ENCODE measurements at places on chromosomes 6 and 20. TPM values are rescaled to one million over a fixed set of nuclear protein-coding genes. Genes with fewer than 3 reads are reported as not detected.

Gene PRDM13
- not detected for total RNA-seq

Gene DEFB124
- not detected for total RNA-seq

DNA sequence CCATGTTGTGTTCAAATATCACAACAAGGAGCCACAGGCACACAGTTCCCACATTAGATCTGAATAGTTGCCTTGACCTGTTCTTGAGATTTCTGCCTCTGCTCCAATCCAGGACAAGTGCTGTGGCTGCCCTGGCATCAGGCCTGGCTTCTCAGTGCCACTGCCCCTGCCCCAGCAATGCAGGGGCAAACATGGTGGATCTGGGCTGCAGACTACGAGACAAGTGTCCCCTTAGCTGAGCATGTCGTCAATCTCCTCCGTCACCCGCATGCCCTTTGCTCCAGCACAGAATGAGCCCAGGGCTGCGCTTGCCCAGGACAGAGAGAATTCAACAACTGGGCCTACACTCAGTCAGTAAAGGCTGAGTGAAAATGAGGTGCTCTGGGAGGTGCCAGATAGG lies 201.6 kb downstream of the SYNDIG1 start:
- no peak overlapping the region for H3K4me3 ChIP-seq
- no peaks in the 10 kb centered on the region for H3K36me3 ChIP-seq
- no peaks in the 10 kb centered on the region for H3K4me1 ChIP-seq
- H3K27ac ChIP-seq = no peak overlapping the region
- no peaks in the 10 kb centered on the region for H3K27me3 ChIP-seq

- H3K36me3 ChIP-seq = no peaks in the 10 kb centered on the region
- no peaks in the 10 kb centered on the region for H3K4me1 ChIP-seq
- no peak overlapping the region for H3K4me3 ChIP-seq
Observed at GRCh38 chr6:124080483-124080882, 276.8 kb downstream of the NKAIN2 start.

DNA sequence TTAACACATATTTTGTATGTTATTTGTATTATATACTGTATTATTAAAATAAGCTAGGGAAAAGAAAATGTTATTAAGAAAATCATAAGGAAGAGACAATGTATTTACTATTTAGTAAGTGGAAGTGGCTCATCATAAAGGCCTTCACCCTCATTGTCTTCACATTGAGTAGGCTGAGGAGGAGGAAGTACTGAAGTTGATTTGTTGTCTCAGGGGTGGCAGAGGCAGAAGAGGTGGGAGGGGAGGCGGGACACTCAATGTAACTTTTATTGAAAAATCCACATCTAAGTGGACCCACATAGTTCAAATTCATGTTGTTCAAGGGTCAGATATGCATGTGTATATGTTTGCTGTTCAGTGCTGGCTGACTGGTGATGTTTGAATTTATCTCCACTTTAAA lies 210.2 kb upstream of the CITED2 start:
- no peak for DNase-seq
- no peaks in the 10 kb centered on the region for H3K27me3 ChIP-seq
- no peaks in the 10 kb centered on the region for H3K36me3 ChIP-seq
- H3K27ac ChIP-seq = no peak overlapping the region
- H3K4me3 ChIP-seq = no peak overlapping the region

- H3K4me3 ChIP-seq = no peak overlapping the region
- no peaks in the 10 kb centered on the region for H3K36me3 ChIP-seq
- no peaks in the 10 kb centered on the region for H3K27me3 ChIP-seq
- peaks cover 28% of the 10 kb centered on the region for H3K4me1 ChIP-seq
- no peak for DNase-seq
Observed at GRCh38 chr6:85675030-85675819, 32.5 kb upstream of the SYNCRIP start.

- no peaks in the 10 kb centered on the region for H3K4me1 ChIP-seq
- no peak overlapping the region for H3K4me3 ChIP-seq
- H3K27ac ChIP-seq = no peak overlapping the region
- no peak for DNase-seq
Observed at GRCh38 chr20:17381724-17382123, 149.5 kb downstream of the BFSP1 start.

Measured in tibial nerve (tissue), 4 donors.